Naive B cell (primary cell): ENCODE measurements at places on chromosomes 7 and 10. TPM values are rescaled to one million over a fixed set of nuclear protein-coding genes. Genes with fewer than 3 reads are reported as not detected.

Gene TMEM106B
- 20.3 TPM for polyA plus RNA-seq

GRCh38 chr7:129523924-129524323 lies 21.6 kb downstream of the SMKR1 start:
- no peak for DNase-seq

- DNase-seq: no peak
These were observed 170.5 kb downstream of the RAB11FIP2 start for GRCh38 chr10:117876210-117876609.

DNA sequence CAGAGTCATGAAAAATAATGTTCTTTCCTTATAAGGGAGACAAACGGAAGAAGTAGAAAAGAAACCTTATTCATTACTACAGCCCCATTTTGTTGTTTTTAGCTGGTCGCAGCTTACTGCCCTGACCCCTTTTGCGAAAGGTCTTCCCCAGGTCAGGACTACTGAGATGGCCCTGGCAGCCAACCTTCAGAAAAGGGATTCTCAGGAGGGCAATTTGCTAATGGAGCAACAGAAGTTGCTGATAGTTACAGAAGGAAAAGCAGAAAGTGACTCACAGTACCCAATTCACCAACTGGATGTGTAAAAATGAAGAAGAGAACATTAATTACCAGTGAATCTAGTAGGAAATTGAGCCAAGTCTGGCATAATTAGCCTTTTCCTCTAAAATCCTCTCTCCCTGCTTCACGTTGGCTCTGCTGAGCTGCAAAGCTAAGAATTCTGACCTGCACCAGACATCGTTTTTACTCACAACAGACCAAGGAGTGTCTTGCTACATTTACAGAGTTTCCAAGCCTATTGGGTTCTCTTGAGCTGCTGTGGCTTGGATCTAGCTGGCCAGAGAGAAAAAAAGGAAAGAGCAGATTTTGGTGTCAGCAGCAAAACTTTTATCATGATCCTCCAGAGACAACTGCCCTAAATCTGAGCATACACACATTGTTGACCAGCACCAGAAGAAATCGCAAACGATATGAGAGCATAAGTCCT lies 499.9 kb upstream of the FZD8 start:
- DNase-seq: no peak

Gene ELOVL3
- polyA plus RNA-seq: not detected

GRCh38 chr10:46282842-46283574 lies 3.8 kb upstream of the ANTXRL start:
- peak; percentile 59 for DNase-seq

DNA sequence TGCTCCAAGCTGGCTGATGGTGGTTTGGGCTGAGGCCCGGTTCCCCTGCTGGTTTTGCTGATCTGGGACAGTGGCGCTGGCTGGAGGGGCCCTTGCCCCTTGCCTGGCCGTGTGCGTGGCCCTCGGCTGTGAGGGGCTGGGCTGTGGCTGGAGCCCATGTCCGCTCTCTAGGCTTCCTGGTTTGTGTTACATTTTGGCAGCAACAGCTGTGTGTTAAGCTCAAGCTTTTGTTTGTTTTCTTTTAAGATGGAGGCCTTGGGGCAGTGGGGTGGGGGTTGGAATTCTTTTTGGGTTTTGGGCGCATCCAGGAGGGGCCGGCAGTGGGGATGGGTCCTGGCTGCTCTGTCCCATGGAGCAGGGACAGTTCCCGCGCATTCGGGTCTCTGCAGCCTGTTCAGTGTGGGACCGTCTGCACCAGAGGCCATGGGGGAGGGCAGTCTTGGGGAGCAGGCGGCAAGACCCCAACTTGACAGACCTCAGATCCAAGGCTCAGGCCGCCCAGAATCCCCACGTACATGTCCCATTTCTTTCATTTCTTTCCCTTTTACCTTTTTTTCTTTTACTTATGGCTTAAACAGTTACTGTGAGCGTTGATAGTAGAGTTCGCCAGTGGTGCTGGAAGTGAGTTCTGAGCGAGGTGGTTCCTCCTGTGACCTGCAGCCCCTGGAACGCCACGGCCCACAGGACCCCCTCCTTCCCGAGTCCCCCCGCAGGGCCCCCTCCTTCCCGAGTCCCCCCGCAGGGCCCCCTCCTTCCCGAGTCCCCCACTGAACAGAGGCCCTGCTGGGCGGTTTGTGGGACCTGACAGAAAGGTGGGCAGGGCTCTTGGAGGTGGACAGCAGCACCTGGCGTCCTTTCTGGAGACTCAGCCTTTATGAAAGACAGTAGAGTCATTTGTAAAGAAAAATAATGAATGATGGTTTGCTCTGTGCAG lies 75.3 kb downstream of the INPP5A start:
- DNase-seq: no peak

Gene FERD3L
- not detected for polyA plus RNA-seq

DNA sequence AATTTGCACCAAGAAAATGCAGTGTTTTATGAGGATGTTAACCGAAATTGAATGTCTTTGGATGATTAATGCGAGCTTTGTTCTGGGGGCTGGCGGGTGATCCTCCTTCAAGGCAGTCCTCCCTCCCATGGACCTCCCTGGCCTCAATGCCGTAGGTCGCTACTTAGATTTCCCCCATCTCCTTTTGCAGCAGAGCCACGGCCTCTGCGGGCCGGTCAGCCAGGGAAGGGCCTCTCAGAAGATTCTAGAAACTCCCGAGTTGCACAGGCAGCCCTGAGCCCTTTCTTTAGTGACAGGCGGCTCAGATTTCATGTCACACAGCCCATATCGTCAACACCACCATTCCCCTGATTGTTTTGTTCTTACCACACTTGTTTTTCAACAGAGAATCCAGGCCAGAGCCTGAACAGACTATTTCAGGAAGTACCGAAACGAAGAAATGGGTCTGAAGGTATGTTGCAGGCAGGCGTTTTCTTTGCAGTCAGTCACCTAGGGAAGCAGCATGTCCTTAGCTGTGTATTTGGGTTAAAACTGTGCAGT lies 88.2 kb upstream of the SH2B2 start:
- no peak for DNase-seq

DNA sequence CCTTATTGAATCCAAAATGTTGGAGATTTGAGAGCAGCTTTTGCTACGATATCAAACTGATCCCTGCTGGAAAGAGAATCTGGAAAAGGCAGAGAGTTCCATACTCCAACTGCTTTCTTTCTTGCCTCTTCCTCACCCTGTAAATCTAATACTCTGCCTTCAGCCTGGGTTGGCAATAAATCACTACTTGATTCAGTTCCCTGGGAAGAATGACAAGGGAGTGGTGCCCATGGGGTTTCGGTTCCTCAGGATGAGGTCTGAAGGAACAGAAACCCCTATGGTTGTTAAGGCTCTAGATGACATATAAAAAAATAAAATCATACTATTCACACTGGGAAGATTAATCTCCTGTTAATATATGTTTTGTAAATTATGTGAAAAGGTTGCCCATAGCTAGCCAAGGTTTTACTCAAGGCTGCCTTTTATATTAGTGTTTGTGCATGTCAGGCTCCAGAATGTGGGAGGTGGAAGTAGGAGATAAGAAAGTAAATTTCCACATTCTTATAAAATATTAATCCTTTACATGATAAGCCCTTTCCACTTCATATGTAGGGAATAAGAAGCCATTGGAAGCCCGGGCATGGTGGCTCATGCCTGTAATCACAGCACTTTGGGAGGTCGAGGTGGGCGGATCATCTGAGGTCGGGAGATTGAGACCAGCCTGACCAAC lies 106.2 kb upstream of the CACNA2D1 start:
- DNase-seq: no peak

- DNase-seq: no peak
These were observed 1158.0 kb upstream of the C7orf33 start for GRCh38 chr7:147432576-147432975.

Gene GPR15LG
- polyA plus RNA-seq: not detected
